ENCODE measurements at places on chromosomes 1 and 21. TPM values are rescaled to one million over a fixed set of nuclear protein-coding genes. Genes with fewer than 3 reads are reported as not detected.

SRGAP2B gene
- total RNA-seq, result 17.5 TPM

KLHL20 gene
- 13.9 TPM for total RNA-seq

SPRR4 gene
- not detected for total RNA-seq

AMY1B gene
- total RNA-seq, result not detected

ZFP69 gene
- not detected for total RNA-seq

TSTD1 gene
- total RNA-seq, result not detected

TNFRSF1B gene
- total RNA-seq, result 0.45 TPM

CELA3A gene
- not detected for total RNA-seq

POLR3GL gene
- total RNA-seq, result 9.6 TPM

FCRL5 gene
- total RNA-seq, result not detected

CD160 gene
- total RNA-seq, result not detected

ADAMTSL4 gene
- 4.3 TPM for total RNA-seq
